ENCODE measurements at places on chromosomes 1 and 21.

GRCh38 chr1:9275567-9276034, 17.1 kb upstream of the SPSB1 start:
- DNase-seq: no peak

DNA sequence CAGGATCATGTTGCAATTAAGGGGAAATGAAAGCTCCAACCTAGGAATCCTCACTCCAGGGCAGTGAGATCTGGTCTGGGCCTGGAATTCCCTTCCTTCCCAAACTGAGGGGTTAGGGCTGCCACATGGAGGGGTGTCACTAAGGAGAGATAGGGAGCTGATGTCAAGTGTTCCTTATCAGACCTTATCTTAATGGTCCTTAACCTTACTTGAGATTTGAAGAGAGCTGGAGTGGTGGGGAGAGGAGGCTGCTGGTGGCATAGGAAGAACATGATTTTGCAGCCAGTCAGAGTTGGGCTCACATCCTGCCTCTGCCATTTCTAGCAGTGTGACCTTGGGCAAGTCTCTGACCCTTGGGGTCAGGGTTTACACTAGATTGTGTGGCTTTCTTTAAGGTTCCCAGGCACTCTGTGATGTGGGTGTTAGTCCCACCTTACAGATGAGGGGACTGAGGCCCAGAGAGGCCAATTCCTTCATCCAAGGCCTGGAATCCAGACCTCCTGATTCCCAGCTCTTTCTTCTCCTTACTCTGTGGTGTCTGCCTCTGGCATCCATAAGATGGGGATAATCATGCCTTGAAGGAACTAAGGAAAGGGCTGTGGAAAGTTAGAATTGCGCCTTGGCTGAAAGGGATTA, 56.3 kb upstream of the SYNC start:
- DNase-seq: no peak

DNA sequence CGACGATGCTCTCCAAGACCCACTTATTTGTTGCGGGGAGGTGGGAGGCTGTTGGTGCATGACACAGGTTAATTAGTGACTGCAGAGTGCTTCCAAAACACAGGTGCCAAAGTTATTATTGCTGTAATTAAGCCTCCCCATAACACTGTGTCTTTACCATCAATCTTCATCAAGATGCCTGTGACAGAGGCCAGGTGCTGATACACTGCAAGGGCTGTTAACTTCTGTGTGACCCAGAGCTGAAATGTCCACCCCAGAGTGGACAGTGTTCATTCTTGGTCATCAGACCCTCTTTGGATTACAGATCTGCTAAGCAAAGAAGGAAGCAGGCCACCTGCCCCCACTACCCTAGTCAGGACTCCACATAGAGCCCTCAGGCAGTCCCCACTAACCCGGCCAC, 55.5 kb downstream of the CAPN8 start:
- DNase-seq: no peak

- no peak for DNase-seq
These were observed 312.0 kb downstream of the VAV3 start for GRCh38 chr1:107653005-107653404.

DNA sequence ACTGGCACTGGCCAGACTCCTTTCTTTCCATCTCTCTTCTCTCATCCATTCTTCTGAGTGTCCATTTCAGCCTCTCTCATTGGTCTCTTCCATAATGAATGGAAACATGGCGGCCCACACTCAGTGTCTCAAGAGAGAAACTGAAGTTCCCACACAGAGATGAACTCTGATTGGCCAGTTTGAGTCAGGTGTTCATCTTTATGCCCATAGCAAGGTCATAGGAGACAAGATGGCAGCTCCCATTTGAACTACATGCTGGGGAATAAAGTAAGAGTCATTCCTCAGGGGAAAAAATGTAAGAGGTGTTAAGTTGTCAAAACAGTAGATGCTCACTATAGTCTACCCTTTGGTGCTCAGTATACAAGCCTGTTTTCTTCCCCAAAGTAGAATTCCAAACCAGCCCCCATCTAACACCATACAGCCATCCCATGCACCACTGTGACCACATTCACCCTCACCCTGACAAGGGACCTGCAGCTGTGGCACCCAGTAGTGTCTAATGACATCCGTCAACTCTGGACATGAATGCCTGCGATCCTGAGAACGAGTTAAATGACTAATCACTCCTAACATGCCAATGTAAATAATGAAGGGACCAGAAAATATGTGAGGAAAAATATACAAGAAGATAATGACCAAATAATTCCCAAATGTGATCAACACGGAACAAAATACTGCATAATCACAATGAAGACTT, 12.4 kb downstream of the CDA start:
- no peak for DNase-seq

DNA sequence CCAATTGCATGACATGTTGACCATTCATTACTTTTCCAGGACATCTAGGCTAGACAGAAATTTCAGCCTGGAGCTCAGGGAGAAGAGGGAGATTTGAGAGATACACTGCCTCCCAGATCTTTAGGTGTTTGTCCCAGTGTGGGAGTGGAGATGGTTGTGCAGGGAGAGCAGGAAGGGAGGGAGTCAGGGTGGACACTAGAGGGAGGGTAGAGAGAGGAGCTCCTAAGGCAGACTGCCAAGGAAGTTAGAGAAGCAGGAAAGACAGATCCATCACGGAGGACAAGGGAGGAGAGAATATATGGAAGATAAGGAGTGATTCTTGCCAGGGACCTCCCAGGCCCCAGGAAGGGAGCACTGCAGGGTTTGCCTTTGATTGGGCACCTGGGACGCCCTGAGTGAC, 8.7 kb downstream of the CDCA8 start:
- no peak for DNase-seq

DNA sequence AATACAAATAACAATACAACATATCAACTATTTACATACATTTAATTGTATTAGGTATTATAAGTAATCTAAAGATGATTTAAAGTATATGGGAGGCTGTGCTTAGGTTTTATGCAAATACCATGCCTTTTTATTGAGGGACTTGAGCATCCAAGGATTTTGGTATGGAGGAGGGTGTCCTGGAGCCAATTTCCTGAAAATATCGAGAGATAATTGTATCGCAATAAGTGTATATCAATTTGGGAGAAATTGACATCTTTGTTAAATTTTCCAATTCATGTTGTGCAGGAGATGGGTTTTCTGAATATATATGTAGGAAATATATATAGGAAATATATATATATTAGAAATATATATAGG, 63.5 kb downstream of the ATP1A1 start:
- DNase-seq: no peak

DNA sequence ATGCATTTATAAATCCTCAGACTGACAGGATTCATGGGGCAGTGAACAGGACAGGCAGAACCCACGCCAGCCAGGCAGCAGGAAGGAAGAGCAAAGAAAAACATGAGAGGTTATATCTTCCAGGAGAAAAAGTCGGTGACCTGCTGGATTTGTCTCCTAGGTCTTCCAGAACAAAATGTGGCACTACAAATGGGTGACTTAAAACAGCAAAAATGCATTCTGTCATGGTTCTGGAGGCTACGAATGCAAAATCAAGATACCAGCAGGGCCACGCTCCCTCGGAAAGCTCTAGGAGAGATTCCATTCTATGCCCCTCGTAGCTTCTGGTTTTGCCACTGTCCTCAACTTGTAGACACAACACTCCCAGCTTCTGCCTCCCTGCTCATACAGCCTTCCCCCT, 63.4 kb downstream of the PSMG1 start:
- no peak for DNase-seq

DNA sequence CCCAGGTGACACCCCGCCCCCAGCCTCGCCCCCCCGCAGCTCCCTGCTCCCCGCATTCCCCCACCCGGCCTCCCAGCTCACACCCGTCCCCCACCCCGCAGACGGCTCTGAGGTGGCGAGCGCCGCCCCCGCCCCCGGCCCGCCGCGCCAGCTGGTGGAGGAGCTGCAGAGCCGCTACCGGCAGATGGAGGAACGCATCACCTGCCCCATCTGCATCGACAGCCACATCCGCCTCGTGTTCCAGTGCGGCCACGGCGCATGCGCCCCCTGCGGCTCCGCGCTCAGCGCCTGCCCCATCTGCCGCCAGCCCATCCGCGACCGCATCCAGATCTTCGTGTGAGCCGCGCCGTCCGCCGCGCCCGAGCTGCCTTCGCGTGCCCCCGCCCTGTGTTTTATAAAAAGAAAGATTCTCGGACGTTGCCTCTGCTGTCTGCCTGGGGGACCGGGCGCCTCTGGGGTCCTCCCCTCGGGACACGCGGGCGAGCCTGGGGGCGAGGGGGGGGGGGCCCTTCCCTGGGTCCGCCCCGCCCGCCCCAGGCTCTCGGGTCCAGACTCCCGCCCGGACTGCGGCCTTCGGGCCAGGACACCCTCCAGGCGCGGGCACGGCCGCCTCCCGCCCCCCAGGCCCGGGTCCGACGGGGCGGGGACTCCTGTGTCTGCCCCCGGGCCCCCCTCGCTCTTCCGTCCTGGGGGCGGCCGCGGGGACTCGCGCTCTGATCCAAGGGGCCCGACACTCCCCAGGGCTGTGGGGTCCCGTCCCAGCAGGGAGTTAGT, 1.6 kb upstream of the MMP23B start:
- peak; percentile 91 for DNase-seq

DNA sequence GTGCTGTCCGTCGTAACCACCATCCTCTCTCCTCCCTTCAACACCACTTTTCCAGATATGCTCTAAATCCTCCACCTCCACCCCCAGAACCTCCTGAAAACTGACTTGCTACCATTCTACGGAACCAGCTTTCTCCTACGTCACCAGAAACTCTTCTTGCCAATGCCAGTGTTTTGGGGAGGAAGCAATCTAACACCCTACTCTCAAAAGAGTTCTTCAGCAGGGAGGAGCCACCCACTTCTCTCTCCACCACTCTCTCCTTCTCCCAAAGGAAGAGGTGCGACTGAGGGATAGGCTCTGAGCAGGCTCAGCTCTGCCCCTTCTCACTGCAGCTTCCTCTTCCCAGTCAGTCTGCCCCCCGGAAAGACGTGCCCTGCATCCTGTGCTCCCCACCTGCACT, 6.1 kb upstream of the S100A2 start:
- no peak for DNase-seq

DNA sequence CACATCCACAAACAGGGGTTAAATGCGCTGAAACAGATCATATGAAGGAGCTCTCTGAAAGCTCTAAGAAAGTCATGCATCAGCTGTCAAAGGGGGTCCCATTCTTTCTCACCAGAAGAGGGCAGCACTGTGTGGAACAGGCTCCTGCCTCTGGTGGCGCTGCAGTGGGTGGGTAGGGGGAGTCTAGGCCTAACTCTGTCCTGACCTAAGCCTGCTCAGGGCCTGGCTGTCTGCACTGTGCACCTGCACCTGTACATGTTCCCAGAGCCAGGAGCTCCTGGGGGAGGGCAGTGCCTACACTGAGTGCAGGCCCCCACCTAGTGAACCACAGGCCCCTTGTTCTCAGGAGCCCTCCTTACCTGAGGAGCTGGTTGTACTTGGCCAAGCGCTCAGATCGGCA, 16.0 kb downstream of the ENO1 start:
- no peak for DNase-seq

GRCh38 chr1:224181453-224181810, 1.6 kb upstream of the DEGS1 start:
- DNase-seq: no peak

DNA sequence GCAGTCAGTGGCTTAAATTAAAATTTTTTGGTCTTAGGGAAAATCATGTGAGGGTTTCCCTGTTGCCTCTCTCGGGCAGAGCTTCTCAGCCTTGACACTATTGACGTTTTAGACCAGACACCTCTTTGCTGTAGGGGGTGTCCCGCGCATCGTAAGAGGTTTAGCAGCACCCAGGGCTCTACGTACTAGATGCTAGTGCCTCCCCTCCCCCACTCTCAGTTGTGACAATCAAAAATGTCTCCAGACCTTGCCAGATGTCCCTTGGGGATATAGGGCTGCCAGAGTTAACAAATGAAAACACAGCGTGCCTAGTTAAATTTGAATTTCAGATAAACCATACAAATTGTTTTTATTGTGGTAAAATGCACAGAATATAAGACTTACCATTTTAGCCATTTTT, 293.3 kb downstream of the DISC1 start:
- no peak for DNase-seq

DNA sequence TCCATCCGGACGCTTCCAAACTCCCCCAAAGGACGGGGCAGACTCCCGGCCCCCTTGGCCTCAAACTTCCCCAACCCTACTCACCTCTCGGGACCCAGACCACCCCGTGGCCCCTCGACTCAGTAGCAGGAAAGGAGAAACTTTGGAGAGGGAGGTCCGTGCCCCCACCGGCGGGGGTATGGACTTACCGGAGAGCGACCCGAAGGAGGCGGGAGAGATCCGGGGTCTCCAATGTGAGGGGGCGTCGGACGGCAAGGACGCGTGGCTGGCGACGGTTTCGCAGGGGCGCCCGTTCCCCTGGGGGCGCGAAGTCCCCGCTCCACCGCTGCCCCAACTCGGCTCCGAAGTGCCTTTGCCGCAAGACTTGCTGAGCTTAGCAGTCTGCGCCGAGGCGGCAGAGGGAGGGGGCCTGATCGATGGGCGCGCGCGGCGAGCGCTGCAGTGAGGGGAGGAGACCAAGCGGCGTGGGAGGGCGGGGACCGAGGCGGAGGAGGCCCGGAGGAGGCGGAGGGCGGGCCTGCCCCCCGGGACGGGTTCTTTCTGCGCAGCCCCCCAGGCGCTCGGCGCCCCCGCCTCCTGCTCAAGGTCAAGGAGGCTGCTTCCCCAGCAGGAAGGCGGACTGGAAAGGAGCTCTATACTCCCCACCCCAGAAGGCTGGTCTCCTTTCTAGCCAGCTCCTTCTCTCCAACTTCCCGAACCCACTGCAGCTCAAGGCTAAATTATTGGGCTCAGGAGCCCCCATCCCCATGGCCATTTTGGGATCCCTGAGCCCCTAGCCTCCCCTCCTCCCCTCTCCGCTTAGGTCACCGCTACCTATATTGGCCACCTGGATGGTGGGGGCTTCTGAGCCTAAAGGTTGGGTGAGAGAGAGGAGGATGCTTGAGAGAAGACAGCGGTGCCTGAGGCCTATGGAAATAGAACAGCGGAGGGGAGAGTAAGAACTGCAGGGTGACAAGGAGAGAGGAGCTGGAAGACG, at the start of gene SYT2:
SYT2 (minus strand) TSS at position 385 of the 976 bp plus-strand sequence. CDS start 104,682 bp downstream, outside the sequence.
- no peak for DNase-seq

- DNase-seq: no peak
These were observed 54.2 kb downstream of the SH3GLB1 start for GRCh38 chr1:86758570-86758969.

DNA sequence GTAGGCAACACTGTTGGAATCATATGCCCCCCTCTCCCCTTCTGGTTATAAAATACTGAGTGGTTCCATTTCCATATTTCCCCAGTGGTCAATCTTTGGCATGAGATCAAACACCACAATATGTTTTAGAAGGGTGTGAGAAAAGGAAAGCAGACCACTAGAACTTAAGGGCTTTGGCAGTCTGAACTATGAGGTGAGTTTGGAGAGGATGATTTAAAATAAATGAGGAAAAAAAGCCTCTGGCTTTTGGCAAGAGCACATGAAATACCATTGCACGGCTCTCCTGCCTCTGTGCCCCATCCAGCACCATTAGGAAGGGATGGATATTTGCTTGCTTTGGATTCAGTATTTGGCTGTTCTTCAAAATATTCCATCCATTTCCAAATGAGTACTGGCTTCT, 339.5 kb upstream of the C1orf87 start:
- DNase-seq: no peak

DNA sequence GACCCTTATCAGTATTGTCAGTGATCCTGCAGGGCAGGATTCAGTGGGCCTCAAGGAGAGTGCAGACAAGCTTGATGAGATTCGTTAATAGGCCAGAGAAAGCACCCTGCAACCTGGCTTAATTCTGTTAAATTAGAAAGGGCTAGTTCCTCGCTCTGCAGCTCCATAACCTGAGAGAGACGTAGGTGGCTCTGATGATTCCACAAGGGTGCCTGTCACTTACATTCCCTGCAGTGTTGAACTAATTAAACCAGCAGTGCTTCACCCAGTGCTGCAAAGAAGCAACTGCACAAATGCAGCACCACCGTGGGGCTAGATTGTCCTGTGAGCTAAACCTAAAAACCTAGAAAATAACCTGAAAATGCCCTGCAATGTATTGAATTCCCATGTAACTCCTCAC, 270.8 kb downstream of the CACNA1E start:
- no peak for DNase-seq

All from suprapubic skin (tissue), 4 donors.